ENCODE measurements at places on chromosomes 16 and 17. TPM values are rescaled to one million over a fixed set of nuclear protein-coding genes. Genes with fewer than 3 reads are reported as not detected.

DNA sequence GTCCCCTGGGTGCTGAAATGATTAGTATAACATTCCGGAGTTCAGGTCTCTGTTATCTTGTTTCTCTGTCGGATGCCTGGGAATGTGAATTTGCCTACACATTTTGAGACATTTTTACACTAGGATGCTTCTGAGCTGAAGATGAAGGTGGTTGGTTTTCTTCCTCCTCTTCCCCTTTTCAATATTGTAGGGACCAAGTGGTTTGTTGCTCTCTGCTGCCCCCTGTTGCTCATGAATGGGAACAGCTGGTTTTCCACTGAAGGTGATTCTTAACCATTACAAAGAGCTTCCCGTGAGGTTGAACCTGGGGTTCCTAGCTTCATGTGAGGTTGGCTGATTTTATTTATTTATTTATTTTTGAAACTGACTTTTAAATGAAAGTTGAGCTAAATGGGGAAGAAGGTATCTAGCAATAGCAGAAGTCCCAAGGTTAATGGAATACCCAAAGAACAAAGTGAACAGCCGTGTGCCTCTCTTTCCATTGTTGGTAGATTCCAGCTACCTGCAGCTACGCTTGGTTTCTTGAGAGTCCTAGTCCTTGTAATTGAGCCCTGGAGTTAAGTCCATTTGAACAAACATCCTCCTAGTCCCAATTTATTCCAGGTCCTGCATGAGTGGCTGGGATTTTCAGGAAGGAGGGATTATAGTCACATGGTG is 983.9 kb upstream of the EEF2KMT start:
- no peak for DNase-seq

Gene EME1
- 16.8 TPM for total RNA-seq

- no peak for DNase-seq
These were observed 73.2 kb downstream of the MYH10 start for GRCh38 chr17:8557176-8557806.

Gene MEOX1
- 0.53 TPM for total RNA-seq

Gene CDH15
- not detected for total RNA-seq

Gene DLX4
- 0.23 TPM for total RNA-seq

- no peak for DNase-seq
These were observed 178.7 kb downstream of the SEC14L1 start for GRCh38 chr17:77319211-77320043.

Gene NTHL1
- total RNA-seq: 41.3 TPM

DNA sequence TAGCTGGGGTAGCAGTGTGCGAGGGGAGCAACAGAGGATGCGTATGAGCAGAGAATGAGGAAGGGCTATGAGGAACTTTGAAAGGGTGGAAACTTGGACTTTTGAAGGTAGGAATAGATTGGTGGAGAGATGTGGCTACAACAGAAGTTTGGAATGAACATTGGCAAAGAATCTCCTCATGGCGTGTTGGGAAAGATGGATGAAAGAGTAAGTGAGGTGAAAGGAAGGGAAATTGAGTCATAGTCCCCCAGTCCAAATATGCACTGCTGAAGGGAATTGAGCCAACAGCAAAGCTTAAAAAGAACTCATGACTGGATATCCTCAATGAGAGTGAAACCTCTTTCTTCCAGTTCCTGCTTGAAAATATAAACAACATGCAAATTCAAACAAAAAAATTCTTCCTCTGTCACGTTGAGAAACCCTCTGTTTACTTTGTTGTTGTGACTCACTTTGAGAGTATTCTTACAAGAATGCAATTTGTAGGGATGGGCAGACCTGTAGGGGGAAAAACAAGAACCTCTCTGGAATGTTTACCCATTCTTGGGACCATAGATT is 313.2 kb upstream of the KCNJ16 start:
- DNase-seq: no peak

GRCh38 chr17:31564291-31564690 is 172.8 kb downstream of the RAB11FIP4 start:
- no peak for DNase-seq
